ENCODE measurements at places on chromosomes 2 and 18.

DNA sequence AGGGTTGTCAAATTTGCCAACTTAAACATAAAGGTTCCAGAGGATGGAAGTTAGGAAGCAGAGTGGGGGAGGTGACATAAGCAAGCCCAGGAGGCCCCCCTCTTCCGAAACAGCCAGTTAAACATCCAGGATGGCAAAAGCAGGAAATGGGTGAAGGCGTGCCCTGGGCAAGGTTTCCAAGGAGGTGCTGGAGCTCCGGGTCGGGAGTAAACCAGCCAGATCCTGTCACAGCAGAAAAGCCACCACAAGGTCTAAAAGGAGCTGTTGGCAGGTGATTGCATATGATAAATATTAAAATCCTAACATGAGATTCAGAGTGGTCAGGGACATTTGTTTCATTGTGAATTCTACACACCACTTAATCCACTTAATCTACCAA lies 572.2 kb upstream of the SALL3 start:
- DNase-seq: no peak

DNA sequence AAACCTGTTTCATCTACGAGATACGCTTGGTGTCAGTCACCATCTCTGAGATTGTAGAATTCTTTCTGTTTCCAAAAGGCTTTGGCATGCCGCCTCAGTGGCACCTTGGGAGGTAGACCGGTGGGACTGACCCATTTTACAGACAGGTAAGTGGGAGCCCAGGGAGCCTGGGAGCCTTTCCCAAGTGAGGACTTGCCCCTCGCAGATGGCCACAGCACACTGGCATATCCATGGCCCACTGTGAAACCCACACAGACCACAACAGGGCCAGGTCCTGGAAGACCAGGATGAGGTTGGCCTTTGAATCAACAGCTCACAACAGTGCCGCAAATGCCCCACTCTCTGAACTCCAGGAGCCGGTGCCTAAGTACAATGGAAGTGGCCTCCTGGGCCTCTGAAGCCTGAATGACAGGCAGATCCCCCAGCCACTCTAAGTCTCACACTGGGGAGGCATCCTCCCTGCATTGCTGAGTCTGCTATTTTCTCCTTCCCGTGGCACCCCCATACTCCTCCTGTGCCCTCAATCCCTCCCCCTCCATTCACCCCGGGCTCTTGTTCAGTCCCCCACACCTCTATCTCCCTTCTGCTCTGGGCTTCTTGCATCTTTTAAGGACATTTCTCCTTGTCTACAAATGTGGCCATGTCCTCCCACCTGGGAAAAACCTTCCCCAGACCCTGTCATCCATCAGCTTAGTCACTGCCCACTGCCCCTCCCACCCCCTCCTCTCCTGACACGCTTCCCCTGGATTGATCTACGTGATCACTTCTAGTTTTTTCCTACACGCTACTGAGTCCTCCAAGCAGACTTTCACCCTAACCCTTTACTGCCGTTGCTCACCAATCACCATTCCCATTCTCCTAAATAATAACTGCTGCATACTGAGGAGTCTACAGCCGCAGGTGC lies 26.2 kb downstream of the CENPA start:
- DNase-seq: no peak

GRCh38 chr2:66526180-66526579 lies 91.3 kb downstream of the MEIS1 start:
- DNase-seq: no peak

DNA sequence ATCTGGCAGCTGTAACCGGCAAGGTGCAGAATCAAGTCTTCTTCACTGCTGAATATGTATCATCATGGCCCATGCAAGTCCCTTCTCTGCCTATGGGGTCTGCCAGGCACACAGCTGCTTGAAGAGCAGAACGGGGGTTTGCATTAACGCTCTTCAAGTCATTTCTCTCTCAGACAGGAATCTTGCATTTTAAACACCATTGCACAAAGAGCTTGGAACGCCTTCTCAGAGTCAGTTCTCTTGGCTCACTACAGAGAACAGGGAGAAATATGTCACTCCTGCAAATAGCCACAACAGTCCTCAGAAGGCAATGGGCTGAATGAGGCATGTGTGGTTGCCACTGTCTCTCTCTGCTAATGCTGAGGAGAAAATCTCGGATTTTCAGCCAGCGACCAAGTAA lies 2173.5 kb upstream of the PIK3C3 start:
- no peak for DNase-seq

DNA sequence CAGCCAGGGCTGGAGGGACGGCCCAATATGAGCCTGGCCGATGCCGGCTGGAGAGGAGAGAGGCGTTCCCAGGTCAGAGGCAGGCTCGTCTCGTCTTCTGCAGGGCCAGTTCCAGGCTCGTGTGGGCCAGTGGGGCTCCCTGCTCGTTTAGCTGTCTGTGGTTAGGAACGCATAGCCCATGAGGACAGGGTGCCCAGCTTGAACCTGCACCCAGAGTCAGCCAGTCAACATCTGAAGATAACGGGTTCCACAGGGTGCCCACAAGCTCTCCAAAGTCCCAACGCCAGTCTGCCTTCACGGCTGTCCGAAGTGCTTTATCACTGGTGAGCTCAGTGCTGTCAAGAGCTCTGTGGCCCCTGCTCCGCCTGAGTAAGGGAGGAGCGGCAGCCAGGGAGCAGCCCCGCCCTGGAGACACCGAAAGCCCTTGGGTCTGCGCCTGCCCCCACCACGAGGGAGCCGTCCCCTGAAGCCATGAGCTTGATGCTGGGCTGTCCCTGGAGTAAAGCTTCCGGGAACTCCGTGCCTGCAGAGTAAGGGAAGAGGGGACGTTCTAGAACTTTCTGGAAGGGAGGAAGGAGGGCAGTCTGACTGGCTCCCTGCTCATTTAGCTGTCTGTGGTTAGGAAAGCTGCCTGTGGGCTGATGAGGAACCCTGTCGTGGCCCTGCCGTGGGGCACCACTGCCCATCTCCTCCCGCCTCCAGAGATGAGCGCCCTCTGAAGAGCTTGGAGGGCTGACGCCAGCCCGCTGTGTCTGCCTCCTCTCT lies 2.7 kb upstream of the HSBP1L1 start:
- no peak for DNase-seq

DNA sequence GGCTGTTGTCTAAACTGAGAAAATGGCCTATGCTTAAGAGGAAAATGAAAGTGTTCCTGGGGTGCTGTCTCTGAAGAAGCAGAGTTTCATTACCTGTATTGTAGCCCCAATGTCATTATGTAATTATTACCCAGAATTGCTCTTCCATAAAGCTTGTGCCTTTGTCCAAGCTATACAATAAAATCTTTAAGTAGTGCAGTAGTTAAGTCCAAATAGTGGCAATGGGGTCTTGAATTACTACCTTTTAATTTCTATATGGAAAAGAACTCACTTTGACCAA lies 13.8 kb upstream of the ALLC start:
- DNase-seq: no peak

GRCh38 chr18:54089749-54090459 lies 134.6 kb downstream of the MBD2 start:
- no peak for DNase-seq

- no peak for DNase-seq
These were observed 85.0 kb downstream of the VSNL1 start for GRCh38 chr2:17625446-17625845.

DNA sequence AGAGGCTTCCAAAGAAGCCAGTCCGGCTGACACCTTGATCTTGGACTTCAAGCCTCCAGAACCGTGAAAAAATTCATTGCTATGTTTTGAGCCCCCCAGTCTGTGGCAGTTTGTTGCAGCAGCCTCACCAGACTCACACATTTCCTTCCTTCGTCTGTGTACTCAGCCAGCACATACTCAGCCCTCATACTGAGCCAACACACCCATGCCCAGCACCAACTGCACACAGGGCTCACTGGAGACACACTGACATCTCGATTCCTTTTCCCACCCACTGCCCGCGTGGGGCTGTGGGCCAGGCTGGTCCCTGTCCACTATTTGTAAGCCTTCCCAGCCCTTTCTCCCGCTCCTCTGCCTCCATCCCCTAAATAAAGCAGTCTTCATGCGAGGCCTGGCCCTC lies 24.1 kb upstream of the NMUR1 start:
- DNase-seq: no peak

DNA sequence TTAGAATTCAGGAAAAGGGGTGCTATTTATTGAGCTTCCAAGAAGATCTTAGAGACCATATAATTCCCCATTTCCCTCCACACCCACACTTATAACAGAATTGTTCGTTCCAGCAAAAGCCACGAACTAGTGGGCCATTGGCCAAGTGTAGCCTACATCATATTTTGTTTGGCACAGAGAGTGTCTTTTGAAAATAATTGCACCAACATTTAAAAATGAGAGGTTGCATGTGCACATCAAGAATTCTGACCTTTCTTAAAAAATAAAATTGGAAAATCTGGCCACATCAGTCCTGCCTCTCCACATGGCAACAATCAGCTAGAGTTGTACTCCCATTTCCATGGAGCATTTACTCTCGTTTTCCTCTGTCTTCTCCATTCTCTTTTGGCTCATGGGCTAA lies 655.5 kb upstream of the FANCL start:
- DNase-seq: no peak

Measured in H1 (cell line).